ENCODE measurements at places on chromosomes 11 and 22.

DNA sequence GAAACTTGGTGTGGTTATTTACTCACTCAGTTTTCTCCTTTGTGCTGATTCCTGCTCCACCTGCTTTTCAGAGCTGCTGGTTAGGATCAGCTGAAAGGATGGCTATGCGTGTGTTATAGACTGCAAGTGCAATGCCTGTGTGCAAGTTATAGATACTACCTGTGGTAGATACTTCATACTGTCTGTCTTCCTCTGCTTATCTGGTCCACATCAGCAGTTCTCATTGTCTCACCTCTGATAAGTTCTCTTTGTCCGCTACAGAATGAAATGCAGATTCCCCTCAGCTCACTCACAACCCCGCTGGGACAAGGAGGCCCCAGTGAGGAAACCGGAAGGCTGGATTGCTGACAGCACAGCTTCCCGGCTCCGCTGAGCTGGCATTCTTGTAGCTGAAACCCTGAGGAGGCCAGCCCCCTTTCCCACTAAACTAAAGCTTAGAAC is 37.5 kb upstream of the LYVE1 start:
- peak; percentile 73 for DNase-seq

DNA sequence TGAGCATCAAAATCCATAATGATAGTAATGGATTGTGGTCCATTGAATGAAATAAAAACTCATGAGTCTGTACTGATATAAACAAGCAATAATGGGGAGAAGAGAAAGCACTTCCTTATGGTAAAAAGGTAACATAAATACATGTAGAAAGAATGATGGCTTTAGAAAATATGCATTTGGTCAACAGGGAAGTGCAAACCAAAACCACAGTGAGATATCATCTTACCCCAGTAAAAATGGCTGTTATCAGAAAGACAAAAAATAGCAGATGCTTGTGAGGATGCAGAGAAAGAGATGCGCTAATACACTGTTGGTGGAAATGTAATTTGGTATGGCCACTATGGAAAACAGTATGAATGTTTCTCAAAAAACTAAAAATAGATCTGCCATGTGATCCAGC is 6.9 kb upstream of the MMP20 start:
- no peak for DNase-seq

DNA sequence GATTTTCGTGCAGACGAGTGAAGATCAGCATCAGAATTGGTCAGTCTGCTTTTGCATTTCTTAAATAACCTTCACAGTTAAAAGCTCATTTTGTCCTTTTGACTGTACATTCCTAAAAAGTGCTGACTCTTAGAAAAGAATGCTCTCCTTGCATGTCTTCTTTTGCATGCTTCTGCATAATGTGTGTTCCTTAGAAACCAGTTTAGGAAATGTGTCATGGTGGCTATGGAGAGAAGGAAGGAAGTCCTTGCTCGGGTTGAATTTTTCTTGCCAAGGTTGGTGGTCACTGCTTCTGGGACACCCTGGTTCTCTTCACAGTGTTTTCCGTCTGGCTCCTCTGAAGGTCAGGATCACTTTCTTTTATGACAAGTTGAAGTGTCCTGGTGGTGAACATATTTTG is 6.8 kb downstream of the AP2A2 start:
- DNase-seq: no peak

- DNase-seq: no peak
Measured at GRCh38 chr11:88360141-88360540, 22.6 kb upstream of the CTSC start.

- no peak for DNase-seq
Measured at GRCh38 chr11:123544631-123545375, 109.6 kb downstream of the SCN3B start.

DNA sequence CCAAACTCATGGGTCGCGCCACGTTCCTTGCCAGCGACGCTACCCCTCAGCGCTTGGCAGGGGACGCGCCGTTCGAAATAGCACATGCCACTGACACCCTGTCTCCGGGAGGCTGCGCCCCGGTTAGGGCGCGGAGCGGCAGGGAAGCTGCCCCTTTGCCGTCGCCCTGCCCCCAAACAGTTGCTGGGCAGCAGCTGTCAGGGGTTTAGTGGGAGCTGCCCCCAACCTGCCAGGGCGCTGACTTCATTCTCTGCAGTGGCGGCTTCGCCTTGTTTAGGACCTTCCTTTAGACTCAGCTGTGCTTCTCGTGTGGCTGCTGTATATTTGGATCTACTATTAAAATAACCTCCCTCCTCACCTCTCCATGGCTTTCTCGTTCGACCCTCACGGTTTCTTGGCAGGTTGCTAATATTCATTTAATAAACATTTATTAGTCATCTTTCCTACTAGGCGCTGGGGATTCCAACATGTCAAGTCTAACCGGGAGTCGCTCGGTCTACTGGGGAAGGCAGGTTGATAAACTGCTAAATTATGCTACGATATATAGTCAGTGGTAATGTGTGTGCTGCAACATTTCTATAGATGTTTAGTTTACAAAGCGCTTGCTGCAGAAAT is 782 bp downstream of the TMEM109 start:
- DNase-seq: peak; percentile 40

GRCh38 chr11:68724293-68724692 is 27.0 kb downstream of the TESMIN start:
- DNase-seq: no peak

DNA sequence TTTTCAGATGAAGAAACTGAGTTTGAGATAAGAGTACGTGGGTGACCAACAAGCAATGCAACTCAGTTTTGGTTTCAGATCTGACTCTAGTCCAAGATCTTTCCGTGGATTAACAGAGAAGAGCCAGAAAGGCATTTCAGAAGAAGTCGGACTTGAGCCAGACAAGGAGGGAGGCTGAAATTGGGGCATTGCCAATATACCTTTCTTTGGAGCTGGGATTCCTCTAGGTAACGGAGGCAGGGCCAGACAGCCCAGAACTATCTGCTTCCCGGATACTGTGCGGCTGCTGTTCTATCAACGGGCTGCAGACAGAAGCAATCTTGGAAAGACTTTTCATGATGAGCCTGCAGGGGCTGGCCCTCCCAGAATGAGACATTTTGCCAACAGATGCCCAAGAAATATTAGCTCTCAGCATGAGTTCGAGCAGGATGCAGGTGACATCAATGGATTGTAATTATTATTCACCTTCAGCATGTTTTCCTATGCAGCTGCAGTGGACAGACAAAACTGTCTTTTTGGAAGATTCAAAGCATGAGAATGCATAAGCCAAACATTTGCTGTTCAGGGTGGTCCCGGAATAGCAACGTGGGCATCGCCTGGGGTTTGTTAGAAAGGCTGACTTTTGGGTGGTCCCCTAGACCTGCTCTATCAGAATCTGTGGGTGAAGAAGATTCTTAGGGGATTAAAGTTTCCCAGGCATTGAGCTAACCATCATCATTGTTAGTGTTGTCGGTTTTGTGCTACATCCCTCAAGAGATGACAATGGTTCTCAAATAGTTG is 95.7 kb downstream of the SCN3B start:
- no peak for DNase-seq

- DNase-seq: no peak
Measured at GRCh38 chr11:113152500-113152899, 161.9 kb upstream of the TTC12 start.

DNA sequence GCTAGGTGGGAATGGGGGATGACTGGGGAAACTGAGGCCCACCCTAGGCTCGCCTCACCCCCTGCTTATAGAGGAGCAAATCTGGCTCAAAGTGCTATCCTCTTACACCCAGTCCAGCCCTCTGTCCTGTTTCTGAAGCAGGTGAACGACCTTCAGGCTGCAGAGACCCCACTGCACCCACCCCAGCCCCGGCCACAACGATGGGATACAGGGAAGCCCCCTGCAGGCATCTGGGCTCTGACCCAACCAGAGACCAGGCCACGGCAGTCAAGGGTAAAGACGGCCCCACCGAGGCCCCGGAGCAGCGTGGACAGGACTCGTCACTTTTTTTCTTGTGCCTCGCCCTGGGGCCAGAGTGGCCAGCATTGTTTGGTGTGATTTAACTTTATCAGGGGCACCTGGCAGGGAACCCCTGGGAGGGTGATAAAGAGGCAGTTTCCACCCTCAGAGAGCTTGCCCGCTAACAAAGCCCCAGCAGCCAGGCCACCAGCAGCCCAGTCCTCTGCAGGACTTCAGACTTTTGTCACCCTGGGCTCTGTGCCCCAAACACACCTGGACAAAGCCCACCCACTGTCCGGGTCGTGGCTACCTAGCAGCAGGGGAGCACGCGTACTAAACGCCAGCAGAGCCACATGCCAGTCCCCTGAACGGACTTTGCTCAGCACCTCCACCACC is 612.6 kb downstream of the TBC1D22A start:
- no peak for DNase-seq

GRCh38 chr11:47848700-47849155 is 578 bp upstream of the NUP160 start:
- no peak for DNase-seq

DNA sequence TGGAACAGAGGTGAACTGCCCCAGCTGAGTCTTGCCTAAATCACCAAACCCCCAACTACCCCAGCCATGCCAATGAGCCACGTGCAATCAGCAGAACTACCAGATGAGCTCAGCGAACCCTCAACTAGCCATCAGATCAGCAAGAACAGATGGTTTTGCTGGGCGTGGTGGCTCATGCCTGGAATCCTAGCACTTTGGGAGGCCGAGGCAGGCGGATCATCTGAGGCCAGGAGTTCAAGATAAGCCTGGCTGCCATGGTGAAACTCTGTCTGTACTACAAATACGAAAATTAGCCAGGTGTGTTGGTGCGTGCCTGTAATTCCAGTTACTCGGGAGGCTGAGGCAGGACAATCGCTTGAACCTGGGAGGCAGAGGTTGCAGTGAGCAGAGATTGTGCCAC is 374.3 kb downstream of the NXPE2 start:
- no peak for DNase-seq

GRCh38 chr11:129705341-129705740 is 110.3 kb upstream of the TMEM45B start:
- no peak for DNase-seq

GRCh38 chr11:57330029-57330428 is 5.3 kb upstream of the TNKS1BP1 start:
- DNase-seq: no peak

DNA sequence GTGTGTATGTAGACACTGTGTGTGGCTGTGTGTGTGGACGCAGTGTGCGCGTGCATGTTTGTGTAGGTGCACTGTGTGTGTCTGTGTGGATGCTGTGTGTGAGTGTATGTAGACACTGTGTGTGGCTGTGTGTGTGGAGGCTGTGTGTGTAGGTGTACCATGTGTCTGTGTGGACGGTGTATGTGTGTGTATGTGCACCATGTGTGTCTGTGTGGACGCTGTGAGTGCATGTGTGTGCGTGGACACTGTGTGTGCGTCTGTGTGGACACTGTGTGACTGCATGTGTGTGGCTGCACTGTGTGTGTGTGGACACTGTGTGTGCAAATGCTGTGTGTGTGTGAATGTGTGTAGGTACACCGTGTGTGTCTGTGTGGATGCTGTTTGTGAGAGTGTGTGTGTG is 10.3 kb downstream of the TRPM5 start:
- DNase-seq: no peak

DNA sequence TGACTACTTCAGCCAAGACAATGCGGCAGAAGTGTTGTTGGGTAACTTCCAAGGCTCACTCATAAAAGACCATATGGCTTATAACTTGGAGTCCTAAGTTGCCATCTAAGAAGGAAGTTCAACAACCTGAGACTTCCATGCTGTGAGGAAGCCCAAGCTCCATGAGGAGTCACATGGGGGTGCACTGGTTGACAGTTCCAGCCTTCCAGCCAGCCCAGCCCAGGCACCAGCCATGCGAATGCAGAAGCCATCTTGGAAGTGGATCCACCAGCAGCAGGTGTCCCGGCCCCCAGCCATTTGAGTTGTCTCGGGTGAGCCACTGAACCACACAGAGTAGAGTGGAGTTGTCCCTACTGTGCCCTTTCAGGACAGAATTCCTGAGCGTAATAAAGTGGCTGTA is 32.8 kb upstream of the WNT7B start:
- no peak for DNase-seq

GRCh38 chr11:63007920-63008319 is 7.7 kb downstream of the SLC22A8 start:
- no peak for DNase-seq

DNA sequence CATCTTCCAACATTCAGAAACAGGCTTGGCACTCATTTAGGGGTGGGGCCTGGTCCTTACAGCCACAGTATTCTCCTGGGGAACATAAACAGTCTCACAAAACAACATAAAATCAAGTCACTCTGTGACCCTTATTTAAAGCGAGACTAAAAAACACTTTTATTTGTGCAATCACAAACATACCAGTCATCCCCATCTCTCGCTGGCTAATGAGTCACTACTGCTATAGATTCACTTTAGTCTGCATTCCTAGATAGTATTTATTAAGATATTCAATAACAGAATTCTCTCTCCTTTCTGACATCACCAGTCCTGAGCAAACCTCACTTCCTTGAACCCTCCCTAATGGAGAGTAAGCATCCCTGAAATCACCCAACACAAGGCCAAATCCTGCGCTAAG is 68.0 kb downstream of the ZBTB44 start:
- peak; percentile 15 for DNase-seq

- DNase-seq: no peak
Measured at GRCh38 chr11:61814247-61814957, 2.4 kb downstream of the FADS1 start.

DNA sequence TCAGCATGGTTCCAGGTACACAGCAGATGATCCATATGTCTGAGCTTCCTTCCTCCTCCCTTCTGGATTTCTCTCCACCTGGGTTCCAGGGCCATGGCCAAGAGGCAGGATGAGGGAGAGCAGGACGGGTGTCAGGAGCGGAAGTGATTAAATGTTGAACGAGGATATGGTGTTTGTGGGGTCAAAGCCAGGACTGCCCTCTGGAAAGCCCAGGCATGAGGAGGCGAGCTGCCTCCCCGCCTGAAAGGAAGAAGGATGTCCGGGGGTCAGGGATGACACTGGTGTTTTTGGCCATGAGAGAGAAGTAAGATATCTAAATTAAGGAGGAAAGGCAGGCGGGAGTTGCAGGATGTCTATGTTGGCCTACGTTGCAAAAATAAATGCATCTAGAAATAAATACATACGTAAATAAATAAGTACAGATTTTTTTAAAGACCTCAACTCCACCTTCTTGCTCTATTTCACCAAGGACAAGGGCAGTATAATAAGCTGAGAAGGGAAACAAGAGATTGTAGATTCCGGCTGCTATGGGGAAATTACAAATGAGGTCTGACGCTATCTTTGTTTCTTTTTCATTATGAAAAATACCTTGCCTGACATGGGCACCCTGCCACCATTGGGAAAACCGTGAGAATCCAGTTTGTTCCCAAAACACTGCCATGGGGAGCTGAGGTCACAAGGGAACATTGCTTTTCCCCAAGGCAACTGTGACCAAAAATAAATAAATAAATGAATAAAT is 27.6 kb upstream of the LIPT2 start:
- no peak for DNase-seq

- DNase-seq: no peak
Measured at GRCh38 chr11:103987629-103988594, 48.5 kb upstream of the DDI1 start.

GRCh38 chr11:72377596-72377995 is 56.7 kb downstream of the CLPB start:
- DNase-seq: no peak

GRCh38 chr11:8415195-8415594 is 151.5 kb upstream of the LMO1 start:
- no peak for DNase-seq
